ENCODE measurements at places on chromosomes 12 and 14. TPM values are rescaled to one million over a fixed set of nuclear protein-coding genes. Genes with fewer than 3 reads are reported as not detected.

EML1 gene
- 39.7 TPM for polyA plus RNA-seq

DCN gene
- 2,288 TPM for polyA plus RNA-seq

KRT71 gene
- polyA plus RNA-seq: 0.06 TPM

PLBD2 gene
- polyA plus RNA-seq: 19.9 TPM

CD69 gene
- 6.0 TPM for polyA plus RNA-seq

NUDT4 gene
- 125 TPM for polyA plus RNA-seq

GUCY2C gene
- polyA plus RNA-seq: 0.58 TPM

KITLG gene
- polyA plus RNA-seq: 54.1 TPM

INHBE gene
- 1.2 TPM for polyA plus RNA-seq
